ENCODE measurements at places on chromosomes 5 and 9. TPM values are rescaled to one million over a fixed set of nuclear protein-coding genes. Genes with fewer than 3 reads are reported as not detected.
A peak's percentile ranks its signal among the peaks of the same experiment; 100 is the strongest.

The DMGDH gene
- not detected for total RNA-seq

The NXNL2 gene
- total RNA-seq = not detected

The LOX gene
- not detected for total RNA-seq

The EPB41L4A gene
- total RNA-seq = 0.04 TPM

The FOXD4L5 gene
- not detected for total RNA-seq

The CXCL14 gene
- not detected for total RNA-seq

DNA sequence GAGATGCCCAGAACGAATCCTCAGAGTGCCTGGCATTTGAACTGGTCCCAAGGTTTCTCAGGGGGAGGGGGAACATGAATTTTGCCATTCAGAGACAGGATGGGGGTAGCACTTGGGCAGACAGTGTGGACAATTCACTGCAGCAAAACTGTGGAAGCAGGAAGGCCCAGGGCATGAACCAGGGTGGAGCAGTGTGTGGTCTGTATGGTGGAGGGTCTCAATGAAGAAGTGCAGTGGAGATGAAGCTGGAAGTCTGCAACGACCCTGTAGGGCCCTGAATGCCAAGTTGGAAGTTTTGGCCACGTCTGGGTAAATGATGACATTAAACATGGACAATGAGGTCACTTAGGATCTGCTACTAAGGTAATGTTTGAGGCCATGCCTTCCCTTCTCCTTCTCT is 273.9 kb downstream of the CDK5RAP2 start:
- no peaks in the 10 kb centered on the region for H3K36me3 ChIP-seq
- no peak overlapping the region for H3K27ac ChIP-seq
- no peak overlapping the region for H3K4me3 ChIP-seq
- no peaks in the 10 kb centered on the region for H3K4me1 ChIP-seq

- H3K27ac ChIP-seq = peak overlapping the region; percentile 81
- H3K4me3 ChIP-seq = peak overlapping the region; percentile 78
- H3K36me3 ChIP-seq = no peaks in the 10 kb centered on the region
- DNase-seq = peak; percentile 52
- H3K4me1 ChIP-seq = peaks cover 25% of the 10 kb centered on the region
Measured at GRCh38 chr9:137127301-137128157, 11.4 kb upstream of the GRIN1 start.

DNA sequence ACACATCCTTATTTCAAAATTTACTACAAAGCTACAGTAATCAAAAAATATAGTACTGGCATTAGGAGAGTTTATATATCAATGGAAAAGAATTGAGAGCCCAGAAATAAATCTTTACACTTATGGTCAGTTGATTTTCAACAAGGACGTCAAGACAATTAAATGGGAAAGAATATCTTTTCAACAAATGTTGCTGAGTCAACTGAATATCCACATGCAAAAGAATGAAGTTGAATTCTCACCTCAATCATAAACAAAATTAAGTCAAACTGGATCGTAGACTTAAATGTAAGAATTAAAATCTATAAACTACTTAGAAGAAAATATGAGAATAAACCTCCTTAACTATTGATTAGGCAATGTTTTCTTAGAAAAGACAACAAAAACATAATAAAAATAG is 61.5 kb upstream of the PRR16 start:
- no peak for DNase-seq
- no peak overlapping the region for H3K4me3 ChIP-seq
- no peak overlapping the region for H3K27ac ChIP-seq
- H3K36me3 ChIP-seq = no peaks in the 10 kb centered on the region
- H3K27me3 ChIP-seq = no peaks in the 10 kb centered on the region
- no peaks in the 10 kb centered on the region for H3K4me1 ChIP-seq

DNA sequence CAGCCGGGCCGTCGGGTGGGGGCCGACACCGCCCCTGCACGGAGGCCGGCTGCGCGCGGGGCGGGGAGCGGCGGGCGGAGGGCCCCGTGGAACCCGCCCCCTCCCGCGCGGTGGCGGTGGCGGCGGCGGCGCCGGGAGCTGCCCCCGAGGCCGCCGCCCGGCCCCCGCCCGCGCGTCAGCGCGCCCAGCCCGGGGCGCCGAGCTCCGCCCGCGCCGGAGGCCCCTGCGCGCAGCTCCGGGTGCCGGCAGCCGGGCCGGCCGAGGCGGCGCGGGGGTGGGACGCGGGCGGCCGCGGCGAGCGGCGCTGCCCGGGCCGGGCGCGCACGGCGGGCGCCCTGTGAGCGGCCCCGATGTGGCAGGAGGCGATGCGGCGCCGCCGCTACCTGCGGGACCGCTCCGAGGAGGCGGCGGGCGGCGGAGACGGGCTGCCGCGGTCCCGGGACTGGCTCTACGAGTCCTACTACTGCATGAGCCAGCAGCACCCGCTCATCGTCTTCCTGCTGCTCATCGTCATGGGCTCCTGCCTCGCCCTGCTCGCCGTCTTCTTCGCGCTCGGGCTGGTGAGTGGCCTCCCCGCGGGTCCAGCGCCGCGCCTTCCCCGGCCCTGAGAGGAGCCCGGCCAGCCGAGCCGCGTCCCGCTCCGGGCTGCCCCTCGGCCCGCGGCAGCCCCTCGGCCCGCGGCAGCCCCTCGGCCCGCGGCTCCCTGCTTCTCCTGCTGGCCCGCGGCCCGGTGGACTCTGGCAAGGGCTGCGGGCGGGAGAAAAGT is at the start of gene ADCY2:
Gene ADCY2 (plus strand): TSS at position 192 of the 766 bp plus-strand sequence. CDS start 159 bp downstream, at position 351.
- no peak within 1 kb of the TSS for H3K4me3 ChIP-seq
- peaks cover 4% of the 10 kb centered on the region for H3K27me3 ChIP-seq
- H3K4me1 ChIP-seq = no peaks in the 10 kb centered on the region
- DNase-seq = no peak

DNA sequence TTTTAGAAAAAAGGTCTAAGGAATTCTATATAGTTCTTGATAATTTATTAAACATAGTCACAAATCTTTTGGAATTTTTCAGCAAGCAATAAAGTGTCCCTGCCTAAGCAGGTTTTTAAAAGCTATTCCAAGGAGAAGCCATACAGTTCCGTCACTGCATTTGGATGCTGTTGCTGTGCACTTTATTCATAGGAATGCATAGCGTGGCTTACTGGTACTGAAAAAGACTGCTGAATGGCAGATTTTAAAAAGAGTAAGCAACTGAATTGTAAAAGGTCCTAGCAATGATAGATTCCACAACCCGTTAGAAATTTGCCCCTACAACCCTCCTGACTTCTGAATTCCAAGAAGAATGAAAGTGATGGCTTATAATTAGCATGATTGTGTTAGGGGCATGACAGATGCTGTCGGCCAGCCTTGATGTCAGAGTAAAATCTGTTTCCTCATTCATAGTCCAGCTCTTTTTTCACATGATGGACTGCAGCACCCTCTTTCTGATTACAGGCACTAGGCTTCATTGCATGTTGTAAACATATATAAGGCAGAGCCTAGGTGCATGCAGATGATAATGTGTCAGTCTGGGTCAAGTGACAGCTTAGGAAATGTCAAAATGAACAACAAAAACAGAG is 227.0 kb downstream of the PDE4D start:
- no peaks in the 10 kb centered on the region for H3K27me3 ChIP-seq
- no peaks in the 10 kb centered on the region for H3K4me1 ChIP-seq
- no peaks in the 10 kb centered on the region for H3K36me3 ChIP-seq
- DNase-seq = no peak
- H3K4me3 ChIP-seq = no peak overlapping the region

- no peaks in the 10 kb centered on the region for H3K4me1 ChIP-seq
- no peaks in the 10 kb centered on the region for H3K27me3 ChIP-seq
- no peak overlapping the region for H3K27ac ChIP-seq
- DNase-seq = no peak
Measured at GRCh38 chr9:114335745-114336144, 6.1 kb downstream of the ORM2 start.

GRCh38 chr9:28999806-29000205 is 1426.5 kb upstream of the C9orf72 start:
- H3K4me1 ChIP-seq = no peaks in the 10 kb centered on the region
- H3K27ac ChIP-seq = no peak overlapping the region
- H3K27me3 ChIP-seq = no peaks in the 10 kb centered on the region
- no peak overlapping the region for H3K4me3 ChIP-seq

- no peak for DNase-seq
- H3K27me3 ChIP-seq = no peaks in the 10 kb centered on the region
- peaks cover 4% of the 10 kb centered on the region for H3K36me3 ChIP-seq
Measured at GRCh38 chr9:85639675-85640186, 102.0 kb downstream of the AGTPBP1 start.

DNA sequence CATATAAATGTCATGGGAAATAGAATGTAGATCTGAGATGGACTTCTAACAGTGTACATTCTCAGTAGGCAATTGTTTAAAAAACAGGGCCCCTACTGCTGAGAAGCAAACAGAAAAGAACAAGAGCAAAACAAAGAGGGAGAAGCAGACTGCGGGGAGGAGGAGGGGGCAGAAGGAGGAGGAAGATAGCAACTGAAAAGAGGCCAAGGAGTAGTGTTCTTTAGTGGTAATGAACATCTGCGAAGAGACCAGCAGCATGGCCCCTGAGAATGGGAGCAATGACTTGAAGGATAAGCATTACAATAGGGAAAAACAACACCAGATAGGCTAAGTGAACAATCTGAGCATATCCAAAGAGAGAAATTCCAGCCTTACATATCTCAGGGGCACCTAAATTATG is 36.8 kb downstream of the HAPLN1 start:
- no peaks in the 10 kb centered on the region for H3K36me3 ChIP-seq
- no peak for DNase-seq
- H3K4me1 ChIP-seq = no peaks in the 10 kb centered on the region
- no peak overlapping the region for H3K4me3 ChIP-seq
- H3K27me3 ChIP-seq = no peaks in the 10 kb centered on the region
- H3K27ac ChIP-seq = no peak overlapping the region

DNA sequence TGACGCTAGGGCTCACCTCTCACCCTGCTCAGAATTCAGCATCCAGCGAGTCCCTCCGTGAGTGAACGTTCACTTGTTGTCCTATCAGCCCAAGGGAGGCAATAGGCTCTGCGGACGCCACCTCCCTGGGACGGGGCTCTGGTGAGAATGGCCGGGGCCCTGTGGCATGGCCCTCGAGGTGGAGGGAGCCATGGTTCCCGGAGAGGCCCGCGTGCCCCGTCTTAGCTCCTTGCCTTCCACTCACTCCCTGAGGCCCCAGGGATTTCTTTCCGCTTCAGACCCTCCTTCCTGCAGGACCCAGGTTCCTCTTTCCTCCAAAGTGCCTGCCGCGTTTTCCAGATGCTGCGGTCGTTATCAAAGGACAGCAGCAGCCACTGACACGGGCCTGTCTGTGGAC is 21.5 kb downstream of the EXOC3 start:
- H3K27me3 ChIP-seq = no peaks in the 10 kb centered on the region
- H3K4me3 ChIP-seq = peak overlapping the region; percentile 19
- H3K4me1 ChIP-seq = peaks cover 17% of the 10 kb centered on the region
- DNase-seq = no peak
- H3K27ac ChIP-seq = no peak overlapping the region

DNA sequence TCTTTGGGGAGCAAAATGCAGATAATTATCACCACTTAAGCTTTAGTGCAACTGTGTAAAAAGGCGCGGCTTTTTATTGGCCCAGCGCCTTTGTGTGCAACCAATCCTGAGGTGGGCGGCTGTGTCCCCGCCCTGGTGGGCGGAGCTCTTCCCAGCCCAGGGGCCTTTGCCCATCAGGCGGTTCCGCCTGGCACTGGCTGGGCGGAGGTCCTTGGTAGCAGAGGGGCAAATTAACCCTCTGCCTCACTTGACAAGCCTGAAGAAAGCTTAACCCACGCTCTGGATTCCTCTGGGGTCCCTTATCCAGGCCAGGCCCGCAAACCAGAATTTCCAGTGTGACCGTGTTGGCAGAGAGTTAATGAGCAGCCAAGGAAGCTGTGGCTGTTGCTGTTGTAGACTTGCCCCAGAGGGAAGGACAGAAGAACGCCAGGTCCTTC is 12.8 kb upstream of the NIPAL4 start:
- no peak overlapping the region for H3K27ac ChIP-seq
- H3K4me3 ChIP-seq = no peak overlapping the region
- no peaks in the 10 kb centered on the region for H3K36me3 ChIP-seq

DNA sequence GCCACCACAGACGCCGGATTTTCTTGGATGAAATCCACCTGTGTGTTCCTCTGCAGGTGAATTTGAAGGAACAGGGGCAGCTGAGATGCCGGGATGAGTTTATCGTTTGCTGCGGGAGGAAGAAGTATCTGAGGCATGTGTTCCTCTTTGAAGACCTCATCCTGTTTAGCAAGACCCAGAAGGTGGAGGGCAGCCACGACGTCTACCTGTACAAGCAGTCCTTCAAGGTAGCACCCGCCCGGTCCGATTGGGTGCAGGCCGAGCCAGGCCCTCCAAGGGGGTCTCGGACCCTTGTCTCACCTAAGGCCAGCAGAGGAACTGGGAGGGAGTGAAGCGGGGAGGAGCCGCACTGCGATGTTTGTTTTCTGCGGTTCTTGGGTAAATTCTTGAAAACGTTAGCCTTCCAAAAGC is 18.4 kb upstream of the LRRC14B start:
- H3K4me3 ChIP-seq = no peak overlapping the region
- DNase-seq = no peak
- H3K4me1 ChIP-seq = no peaks in the 10 kb centered on the region
- H3K27me3 ChIP-seq = no peaks in the 10 kb centered on the region

GRCh38 chr5:108728566-108729241 is 19.0 kb upstream of the FER start:
- H3K4me1 ChIP-seq = peaks cover 6% of the 10 kb centered on the region
- H3K27me3 ChIP-seq = no peaks in the 10 kb centered on the region
- no peaks in the 10 kb centered on the region for H3K36me3 ChIP-seq
- peak; percentile 64 for DNase-seq
- H3K4me3 ChIP-seq = peak overlapping the region; percentile 81

DNA sequence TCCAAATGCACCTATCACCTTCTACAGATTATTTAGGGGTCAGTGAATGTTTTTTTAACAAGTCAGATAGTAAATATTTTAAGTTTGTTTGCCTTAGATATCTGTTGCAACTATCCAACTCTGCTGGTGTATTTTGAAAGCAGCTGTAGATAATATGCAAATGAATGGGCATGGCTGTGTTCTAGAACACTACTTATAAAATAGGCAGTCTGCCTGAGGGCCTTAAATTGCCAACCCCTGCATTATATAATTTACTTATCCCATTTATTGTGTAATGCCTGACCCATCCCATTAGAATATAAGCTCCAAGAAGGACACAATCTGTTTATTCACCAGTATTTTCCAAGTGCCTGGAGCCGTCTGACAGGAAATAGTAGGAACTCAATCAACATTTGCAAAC is 149.0 kb downstream of the TTC39B start:
- no peaks in the 10 kb centered on the region for H3K27me3 ChIP-seq
- no peak overlapping the region for H3K27ac ChIP-seq
- no peaks in the 10 kb centered on the region for H3K36me3 ChIP-seq
- H3K4me1 ChIP-seq = no peaks in the 10 kb centered on the region
- no peak for DNase-seq

DNA sequence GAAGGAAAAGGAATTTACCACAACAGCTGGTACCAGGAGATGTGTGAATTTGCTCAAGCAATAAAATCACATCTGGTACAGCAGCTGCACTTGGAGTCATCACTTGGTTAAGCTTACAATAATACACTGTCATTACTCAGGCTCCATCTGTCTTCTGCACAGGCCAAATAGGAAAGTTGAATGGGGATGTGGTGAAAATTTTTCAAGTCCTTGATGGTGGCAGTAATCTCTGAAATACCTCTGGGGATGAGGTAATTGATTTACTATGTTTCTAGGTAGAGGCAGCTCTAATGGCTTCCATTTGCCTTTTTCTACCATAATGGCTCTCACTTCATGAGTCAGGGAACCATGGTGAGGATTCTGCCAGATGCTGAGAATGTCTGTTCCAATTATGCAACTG is 206.8 kb upstream of the ATP10B start:
- H3K4me1 ChIP-seq = no peaks in the 10 kb centered on the region
- H3K4me3 ChIP-seq = no peak overlapping the region
- H3K36me3 ChIP-seq = no peaks in the 10 kb centered on the region
- no peak overlapping the region for H3K27ac ChIP-seq

Data from CD8-positive, alpha-beta memory T cell (primary cell).